ENCODE measurements at places on chromosomes 6 and 20.

DNA sequence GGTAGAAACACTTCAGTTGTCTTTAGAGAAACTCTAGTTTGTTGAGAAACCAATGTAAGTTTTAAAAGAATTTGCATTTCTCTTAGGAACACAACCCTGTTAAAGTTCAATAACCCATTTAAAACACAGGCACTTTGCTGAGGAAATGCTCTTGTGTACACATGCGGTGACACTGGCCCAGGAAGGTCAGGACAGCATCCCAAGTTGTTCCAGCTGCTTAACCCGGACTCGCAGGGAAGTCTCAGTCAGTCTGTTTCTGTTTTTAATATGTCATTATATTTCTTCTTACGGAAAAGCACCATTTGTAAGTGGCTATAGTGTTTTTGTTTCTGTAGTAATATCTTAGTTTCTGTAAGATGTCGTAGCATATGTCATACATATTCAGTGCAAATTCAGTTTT lies 36.9 kb downstream of the RIN2 start:
- DNase-seq = no peak

GRCh38 chr6:107344383-107344782 lies 115.0 kb downstream of the PDSS2 start:
- DNase-seq = no peak

DNA sequence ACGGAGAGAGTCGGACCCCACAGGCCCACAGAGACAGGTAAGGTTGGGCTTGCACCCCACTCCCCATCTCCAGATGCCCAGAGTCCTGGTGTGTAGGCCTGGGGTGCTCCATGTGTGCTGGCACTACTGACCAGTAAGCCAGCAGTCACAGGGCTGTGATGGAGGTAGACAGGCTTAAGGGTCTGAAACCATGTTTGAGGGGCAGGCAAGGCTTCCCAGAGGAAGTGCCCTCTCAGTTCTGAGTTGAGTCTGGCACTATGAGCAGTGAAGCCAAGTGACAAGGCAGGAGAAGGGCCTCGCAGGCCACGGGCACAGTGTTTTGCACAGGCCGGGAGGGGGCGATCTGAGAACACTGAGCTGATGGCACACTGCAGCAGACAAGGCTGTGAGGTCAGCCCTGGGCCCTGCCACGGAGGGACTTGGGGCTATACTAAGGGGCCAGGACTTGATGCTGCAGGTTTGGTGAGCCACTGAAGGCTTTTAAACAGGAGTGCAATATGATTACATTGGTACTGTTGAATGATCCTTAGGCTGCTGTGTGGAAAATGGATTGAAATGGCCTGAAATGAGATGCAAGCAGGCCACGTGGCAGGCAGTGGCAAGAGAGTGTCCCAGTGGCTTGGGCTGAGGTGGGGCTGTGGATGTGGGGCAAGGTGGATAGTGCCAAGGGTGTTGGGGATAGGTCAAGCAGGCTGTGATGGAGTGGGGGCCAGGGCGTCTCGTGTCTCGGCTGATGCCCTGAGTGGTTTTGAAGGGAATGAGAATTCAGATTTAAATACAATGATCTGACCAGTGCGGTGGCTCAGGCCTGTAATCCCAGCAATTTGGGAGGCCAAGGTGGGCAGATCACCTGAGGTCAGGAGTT lies 20.3 kb downstream of the TTBK1 start:
- DNase-seq = peak; percentile 60

- no peak for DNase-seq
Observed at GRCh38 chr6:50815436-50816114, 3.1 kb upstream of the TFAP2B start.

DNA sequence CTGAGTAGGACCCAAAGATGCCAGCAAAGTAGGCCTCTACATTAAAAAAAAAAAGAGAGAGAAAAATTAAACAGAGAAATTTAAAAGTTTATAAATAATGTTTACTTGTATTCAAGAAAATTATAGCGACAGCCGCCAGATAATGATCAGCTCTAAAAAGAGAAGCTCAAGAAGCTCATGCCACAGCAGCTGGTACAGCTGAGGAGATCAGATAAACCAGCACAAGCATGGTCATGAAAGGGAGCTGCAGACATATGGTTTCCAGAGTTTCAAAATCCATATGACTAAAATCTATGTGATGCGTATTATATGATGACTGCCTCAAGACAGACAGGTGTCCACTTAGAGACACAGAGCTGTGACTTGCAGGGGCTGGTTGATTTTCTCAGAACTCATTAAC lies 13.6 kb upstream of the HLA-C start:
- no peak for DNase-seq

DNA sequence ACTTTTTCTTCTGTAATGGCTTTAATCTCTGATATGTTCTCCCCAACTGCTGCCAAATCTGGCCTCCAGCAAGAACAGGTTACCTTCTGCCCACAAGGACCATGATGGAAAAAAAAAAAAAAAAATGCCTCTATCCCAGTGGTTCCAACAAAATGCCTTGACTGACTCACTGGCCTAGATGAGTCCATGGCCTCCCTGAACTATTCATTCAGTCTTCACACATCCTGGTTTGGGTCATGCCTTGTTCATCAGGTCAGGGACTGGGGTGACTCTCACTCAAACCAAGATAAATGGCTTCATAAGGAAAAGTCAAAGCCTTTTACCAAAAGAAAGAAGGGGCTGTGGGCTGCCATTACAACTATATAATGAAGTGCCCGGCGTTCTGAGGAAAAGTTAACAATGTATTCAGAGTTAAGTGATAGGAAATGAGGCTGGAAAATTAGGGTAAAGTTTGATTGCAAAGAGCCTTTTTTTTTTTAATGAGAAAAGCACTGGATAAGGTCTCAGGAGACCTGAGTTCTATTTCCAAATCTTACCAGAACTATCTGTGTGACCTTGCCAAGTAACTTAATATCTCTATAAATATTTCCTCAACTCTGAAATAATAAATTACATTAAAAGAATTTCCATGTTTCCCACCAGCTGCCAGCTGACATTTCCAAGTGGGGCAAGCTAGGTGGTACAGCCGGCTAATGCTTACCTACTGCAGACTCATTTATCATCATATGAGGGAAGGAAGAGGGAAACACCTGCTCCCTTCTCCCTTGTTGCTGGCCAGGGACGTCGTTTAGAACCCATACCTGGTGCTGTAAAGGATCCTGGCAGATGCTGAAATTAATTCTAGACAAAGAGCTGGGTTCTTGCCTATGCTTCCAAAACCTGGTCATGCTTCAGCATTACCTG lies 380.0 kb upstream of the MARCKS start:
- DNase-seq = no peak

- DNase-seq = no peak
Observed at GRCh38 chr20:53901064-53901463, 169.3 kb downstream of the BCAS1 start.

DNA sequence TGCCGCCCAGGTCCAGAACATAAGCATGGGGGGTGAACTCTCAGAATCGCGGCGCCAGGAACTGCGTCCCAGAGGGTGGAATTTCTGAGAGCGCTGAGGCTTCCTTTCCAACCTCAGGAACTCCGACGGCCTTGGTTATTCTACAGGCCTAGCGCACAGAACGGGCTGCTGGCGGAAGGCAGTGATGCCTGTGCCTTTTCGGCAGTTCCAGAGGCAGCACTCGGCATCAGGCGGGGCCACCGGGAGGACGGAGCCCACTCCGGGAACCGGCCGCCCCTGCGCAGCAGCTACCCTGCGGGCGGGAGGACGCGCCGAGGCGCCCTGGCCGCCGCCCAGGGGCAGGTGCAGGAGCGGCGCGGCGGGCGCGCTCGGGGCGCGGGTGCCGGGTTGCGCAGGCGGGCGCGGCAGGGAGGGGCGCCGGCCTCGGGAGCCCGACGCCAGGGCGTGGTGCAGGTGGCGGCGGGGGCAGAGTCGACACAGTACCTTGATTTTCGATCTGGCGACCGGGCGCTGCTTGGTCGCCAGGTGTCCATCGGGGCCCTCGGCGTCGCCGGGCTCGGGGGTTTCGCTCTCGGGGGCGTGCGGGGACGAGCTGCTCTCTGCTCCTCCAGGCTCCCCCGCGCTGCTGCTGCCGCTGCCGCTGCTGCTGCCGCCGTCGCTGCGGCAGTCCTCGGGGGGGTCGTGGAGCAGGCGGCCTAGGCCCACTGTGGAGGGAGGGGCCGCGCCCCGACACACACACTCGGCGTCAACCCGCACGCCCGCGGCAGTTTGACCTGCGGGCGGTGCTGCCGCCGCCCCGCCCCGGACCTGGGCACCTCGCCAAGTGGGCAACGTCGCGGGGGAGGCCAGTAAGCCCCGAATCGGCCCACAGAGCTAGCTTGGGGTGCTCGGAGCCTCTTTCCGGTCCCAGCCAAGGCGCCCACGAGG lies 1.3 kb downstream of the OVOL2 start:
- no peak for DNase-seq

- DNase-seq = no peak
Observed at GRCh38 chr6:38153798-38154345, 334.3 kb downstream of the ZFAND3 start.

GRCh38 chr6:110741517-110741916 lies 73.8 kb downstream of the CDK19 start:
- DNase-seq = no peak

GRCh38 chr20:51484831-51485230 lies 57.7 kb downstream of the NFATC2 start:
- DNase-seq = no peak

DNA sequence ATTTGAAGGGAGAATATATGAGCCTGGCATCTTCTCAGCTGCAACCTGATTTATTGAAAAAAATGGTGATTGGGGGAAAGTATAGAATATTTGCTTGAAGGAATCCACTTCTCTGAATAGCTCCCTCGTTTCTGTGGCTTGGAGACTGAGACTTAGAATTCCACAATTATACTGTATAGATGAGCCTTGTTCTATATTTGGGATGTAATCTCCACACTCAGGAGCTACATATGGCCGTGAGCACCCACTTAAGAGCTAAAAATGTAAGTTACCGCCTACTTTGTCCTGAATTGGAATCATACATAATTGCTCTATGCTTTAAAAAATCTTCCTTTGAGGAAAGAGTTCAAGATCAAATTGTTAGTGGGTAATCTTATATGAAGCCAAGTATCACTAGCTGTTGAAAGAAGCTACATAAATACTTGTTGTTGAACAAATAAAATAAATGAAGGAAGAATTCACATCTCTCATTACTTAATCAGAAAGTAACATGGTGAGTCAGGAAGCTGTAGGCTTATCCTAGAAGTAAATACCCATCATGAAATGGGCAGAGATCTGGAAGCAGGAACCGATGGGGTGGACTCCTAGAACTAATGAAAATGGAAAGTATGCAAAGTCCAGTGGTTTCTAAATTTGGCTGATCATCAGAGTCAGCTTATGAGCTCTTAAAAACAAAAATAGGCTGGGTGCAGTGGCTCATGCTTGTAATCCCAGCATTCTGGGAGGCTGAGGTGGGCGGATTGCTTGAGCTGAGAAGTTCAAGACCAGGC lies 254.3 kb downstream of the SOX4 start:
- no peak for DNase-seq

- no peak for DNase-seq
Observed at GRCh38 chr6:140321891-140322290, 947.4 kb upstream of the CITED2 start.

DNA sequence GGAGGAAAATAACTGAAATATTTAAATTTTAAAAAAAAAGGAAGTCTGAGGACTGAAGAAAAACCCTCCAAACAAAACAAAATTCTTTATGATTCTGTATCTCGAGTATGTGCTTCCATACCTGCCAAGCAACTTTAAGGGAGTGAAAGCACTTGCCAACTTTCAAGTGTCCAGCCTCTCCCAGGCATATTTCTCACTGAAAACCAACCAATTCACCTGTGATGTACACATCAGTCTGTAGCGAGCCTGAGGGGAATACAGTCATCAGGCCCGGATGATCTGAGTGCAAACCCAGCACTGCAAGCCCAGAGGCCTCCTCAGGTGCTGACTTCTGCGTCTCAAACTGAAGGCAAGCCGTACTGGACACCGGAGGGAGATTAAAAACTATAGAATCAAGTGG lies 164.8 kb upstream of the NT5E start:
- no peak for DNase-seq

GRCh38 chr6:21451546-21452013 lies 142.0 kb upstream of the SOX4 start:
- no peak for DNase-seq

GRCh38 chr6:6599468-6599873 lies 11.0 kb downstream of the LY86 start:
- no peak for DNase-seq

GRCh38 chr6:158266131-158266530 lies 46.1 kb upstream of the TULP4 start:
- no peak for DNase-seq

DNA sequence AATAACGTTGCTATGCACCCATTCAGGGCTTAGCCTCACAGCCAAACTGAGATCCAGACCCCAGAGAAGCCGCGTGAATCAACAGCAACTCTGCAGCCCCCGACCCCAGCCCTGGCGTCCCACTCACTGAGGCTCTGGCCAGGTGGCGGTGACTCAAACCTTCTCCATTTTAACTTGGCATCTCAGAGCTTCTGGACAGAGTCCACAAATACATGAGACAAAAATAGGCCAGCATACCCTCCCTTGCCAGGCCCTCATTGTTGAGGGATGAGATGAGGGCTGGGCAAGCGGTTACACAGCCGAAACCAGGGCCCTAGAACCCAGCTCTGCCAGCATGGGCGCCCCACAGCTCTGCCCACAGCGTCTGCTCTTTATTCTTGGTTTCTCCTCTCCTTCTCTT lies 118.4 kb downstream of the MYLK4 start:
- DNase-seq = no peak

DNA sequence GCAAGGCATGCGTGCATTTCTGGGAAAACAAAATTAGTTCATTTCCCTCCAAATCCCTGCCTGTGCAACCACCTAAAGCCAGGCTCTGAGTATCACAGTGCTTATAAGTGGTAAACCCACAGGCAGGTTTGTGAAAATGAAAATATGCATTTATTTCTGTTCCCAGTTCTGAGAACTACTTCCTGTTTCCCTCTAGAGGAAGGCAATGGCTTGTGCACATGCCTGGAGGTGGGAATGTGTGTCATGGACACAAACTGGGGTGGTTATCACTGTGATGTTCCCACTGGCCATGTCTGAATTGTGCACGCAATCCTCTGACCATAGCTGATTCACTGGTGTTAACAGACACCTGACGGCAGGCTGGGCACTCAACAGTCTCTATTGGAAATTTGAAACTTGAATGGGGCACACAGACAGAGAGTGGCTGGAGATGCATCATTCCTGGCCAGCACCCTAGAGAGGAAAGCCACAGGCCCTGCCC lies 26.3 kb downstream of the FAM110A start:
- no peak for DNase-seq

DNA sequence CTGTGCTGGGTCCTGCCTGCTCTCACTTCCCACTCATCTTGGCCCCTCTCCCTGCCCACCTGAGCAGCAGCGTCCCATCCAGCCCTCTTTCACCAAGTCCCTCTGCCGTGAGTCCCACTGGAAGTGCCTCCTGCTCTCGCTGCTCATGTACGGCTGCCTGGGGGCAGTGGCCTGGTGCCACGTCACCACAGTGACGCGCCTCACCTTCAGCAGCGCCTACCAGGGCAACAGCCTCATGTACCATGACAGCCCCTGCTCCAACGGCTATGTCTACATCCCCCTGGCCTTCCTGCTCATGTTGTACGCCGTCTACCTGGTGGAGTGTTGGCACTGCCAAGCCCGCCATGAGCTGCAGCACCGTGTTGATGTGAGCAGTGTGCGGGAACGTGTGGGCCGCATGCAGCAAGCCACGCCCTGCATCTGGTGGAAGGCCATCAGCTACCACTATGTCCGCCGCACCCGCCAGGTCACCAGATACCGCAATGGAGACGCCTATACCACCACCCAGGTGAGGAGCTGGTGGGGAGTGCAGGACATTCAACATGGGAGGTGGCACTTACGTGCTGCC lies 2.8 kb downstream of the TMEM151B start:
- no peak for DNase-seq

GRCh38 chr6:74753883-74754600 lies 451.8 kb downstream of the COL12A1 start:
- no peak for DNase-seq
